Islet precursor cell (in vitro differentiated cells): ENCODE measurements at places on chromosomes 7 and 10.
A peak's percentile ranks its signal among the peaks of the same experiment; 100 is the strongest.

DNA sequence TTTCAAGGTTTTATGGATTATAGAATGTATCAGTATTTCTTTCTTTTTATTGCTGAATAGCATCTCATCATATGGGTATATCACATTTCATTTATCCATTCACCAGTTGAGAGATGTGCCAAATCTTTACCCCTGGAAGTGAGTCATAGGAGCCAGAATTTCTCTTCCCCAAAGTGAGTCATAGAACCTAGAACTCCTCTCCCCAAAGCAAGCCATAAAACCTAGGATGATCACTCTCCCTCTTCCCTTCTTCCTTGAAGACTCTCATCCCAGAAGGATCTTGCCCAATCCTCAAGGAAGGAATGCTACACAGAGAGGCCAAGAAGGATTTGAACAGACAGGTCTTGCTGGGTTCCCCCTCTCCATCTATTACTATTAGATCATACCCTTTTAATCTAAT, 199.9 kb downstream of the EVX1 start:
- DNase-seq = no peak

GRCh38 chr10:74058658-74059057, 60.7 kb downstream of the VCL start:
- no peak for DNase-seq

GRCh38 chr7:128221929-128222403, 19.1 kb upstream of the LEP start:
- peak; percentile 77 for DNase-seq

DNA sequence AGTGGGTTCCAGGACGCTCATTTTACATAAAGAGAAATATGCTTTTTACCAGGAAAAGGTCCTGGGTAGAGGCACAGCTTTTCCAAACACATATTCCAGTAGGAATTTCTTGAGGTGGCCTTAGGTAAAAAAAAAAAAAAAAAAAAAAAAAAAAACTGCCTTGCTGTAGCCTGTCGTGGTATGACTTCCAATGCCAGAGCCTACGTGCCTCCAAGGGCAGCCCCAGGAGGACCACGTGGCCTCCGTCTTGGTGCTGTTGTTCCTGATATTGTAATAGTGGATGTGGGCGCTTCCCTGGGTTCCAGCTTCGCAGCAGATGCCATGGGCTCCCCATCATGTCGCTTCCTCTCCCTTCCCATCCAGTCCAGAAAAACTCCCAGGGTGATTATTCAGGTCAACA, 49.3 kb downstream of the PRKAG2 start:
- no peak for DNase-seq

DNA sequence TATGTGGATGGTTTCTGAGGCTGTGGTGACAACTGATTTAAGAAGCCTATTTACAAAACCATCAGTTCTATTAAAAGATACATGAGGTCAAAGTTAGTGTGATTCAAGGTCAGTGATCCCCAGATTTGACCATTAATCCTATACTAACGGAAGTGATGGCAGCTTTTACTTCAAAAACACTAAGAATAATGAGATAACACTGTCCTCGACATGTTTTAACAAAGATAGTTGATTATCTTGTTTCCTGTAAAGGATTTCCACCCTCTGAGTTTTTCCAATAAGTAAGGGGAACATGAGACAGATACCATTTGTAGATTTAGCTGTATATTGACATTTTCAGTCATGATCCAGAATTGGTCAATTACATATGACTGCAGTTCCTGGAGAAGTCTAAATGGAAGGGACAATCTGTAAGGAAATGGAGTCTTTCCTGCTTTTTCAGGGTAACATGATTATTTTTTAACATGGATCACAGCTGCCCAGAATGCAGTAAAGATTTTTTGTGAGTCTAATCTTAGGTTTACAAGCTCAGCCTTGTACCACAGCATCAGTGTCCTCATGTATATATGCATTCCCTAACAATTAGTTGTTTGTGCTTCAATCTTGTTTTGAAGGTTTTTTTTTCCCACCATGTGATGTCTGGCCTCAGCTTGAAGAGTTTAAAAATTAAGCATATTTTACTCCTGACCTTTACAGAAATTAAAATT, 188.0 kb downstream of the PPP1R9A start:
- DNase-seq = no peak

- no peak for DNase-seq
Measured at GRCh38 chr7:28270536-28270935, 89.9 kb upstream of the JAZF1 start.

GRCh38 chr7:106001886-106002285, 38.8 kb downstream of the CDHR3 start:
- no peak for DNase-seq

DNA sequence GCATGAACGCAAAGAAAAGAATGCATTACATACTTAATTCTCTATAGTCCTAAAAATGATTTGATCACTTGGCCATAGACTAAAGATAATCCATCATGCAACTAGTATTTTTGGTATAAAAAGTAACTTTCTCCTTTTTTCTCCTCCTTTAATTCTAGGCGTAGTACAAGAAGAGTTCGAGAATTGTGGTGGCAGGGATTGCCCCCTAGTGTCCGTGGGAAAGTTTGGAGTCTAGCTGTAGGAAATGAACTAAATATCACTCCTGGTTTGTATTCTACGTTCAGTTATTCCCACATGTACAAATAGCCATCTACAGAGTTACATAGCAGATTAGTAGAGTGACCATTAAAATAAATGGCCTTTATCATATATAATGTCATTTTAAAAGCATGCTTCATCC, 45.5 kb upstream of the HELLS start:
- no peak for DNase-seq

DNA sequence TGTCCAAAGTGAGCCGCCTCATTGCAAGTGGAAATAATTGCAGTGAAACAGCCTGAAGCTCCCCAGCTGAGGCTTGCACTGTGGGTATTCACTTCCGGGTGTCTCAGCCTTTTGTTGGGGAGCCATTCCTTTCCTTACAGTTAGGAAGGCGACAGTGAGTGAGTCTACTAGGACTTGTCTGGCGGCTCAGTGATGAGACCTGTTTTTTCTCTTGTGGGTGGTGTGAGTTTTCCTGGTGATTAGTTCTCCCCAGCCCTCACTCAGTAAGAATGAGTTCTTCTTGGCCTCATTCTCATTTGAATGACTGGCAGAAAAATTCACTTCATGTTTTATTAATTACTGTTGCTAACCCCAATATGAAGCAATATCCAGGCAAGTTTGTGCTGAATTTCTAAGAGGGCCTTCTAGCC, 2.6 kb downstream of the PGAM1 start:
- DNase-seq = no peak

GRCh38 chr7:37284805-37285231, 163.8 kb downstream of the ELMO1 start:
- DNase-seq = peak; percentile 83

DNA sequence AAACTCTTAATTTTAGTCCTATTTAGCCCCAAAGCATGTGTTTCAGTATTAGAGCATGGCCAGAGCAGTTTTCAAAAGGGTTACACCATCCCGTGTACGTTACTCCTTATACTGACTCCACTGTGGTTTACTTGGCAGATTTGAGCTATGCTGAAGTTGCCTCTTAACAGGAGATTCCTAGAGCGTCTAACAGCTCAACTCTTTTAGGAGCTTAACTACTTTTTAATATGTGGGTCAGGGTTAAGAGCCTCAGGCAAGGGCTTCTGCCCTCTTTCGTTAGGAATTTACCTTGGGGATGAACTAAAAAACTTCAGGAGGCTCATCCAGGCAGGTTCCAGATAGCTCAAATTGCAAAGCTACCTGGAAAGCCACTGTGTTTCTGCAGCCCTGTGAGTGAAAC, 674.8 kb upstream of the C7orf33 start:
- peak; percentile 77 for DNase-seq

DNA sequence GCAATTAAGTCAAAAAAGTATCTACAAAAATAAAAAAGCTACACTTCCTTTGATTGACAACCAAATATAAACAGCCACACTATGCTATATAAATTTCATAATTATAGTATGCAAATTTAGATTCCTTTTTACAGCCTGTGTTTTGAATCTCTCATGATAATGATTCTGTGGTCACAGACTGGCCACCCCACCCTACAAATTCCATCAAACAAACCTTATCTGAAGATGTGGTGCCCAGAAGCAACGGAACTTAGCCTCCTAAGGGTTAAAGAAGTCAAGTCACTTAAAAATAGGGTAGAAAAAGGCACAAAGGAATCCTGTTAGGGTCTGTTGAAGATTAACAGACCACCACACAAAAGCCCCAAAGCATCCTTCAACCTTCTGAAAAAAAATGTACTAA, 351.8 kb downstream of the INHBA start:
- DNase-seq = no peak

DNA sequence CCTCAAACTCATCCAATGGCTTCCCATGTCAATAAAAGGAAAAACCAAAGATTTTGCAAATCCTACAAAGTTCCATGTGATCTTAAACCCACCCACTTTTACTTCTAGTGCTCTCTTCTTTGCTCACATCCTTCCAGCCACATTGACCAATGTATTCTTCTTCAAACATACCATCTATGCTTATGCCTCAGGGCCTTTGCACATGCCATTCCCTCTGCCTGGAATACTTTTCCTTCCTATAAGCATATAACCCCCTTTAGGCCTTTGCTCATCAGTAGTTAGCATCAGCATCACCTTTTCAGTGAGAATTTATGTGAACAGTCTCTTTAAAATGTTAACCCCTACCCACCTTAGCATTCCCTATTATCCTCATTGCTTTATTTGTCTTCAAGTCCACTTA, 11.0 kb upstream of the PCLO start:
- no peak for DNase-seq

GRCh38 chr10:8073691-8074416, 19.4 kb downstream of the GATA3 start:
- peak; percentile 74 for DNase-seq
